Iris pigment epithelial cell (primary cell): ENCODE measurements at places on chromosomes 1 and 21.

GRCh38 chr1:225471109-225471452 is 43.2 kb upstream of the LBR start:
- DNase-seq: no peak

GRCh38 chr1:40973912-40974311 is 5.6 kb upstream of the CTPS1 start:
- no peak for DNase-seq

DNA sequence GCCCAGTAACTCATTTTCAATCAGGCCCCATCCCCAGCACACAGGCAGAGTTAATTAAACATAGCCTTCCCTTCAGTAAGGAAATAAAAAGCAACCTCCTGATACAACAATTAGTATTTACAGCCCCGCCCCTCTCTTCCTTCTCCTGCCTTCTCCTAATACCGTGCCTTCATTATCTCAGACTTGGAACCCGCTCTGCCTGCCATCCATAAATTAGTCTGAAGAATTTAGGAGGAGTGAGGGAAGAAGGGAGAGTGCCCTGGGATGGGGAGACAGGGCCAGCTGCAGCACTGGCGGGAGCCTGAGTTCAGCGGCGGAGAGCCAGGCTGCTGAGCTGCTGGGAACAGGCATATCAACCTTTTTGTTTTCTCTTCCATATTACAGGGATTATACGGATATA is 172.8 kb downstream of the ACTL8 start:
- no peak for DNase-seq

DNA sequence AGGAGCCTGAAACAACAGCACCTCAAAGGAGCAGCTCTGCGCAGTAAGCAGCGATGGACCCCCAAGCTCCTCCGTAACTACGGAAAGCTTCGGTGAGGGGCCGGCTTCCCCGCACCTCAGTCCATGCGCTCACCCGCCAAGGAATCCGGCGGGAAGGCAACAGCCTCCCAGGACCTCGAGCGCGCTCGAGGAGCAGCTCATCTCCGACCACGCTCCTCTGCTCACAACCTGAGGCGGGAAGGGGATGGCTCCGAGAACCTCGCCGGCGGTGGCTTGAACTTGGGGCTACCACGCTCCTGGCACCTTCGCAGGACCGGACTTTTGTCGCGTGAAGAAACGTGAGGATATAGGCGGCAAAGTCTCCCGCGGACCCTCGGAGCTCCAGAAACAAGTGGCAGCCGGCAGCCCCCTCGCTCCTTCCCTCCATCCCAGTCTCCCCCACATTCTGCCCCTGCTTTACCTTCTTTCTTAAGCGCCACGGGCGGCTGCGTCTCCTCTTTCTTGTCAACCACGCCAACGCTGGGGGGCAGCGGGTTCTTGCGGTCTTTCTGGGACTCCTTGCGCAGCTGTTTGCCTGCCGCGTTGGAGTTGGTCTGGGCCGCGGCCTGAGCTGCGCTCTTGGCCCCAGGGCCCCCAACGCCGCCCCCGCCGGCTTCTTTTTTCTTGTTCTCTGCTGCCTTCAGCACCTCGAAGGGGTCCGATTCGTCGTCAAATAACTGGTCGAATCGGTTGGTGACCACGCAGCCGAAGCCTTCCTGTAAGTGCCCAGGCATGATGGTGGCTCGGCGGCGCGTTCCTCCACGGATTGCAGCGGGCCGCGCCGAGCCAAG is 459 bp downstream of the SERBP1 start:
- DNase-seq: peak; percentile 23

GRCh38 chr1:59706303-59706599 is 108.5 kb upstream of the HOOK1 start:
- no peak for DNase-seq

GRCh38 chr1:190258003-190258402 is 219.7 kb downstream of the BRINP3 start:
- DNase-seq: no peak

DNA sequence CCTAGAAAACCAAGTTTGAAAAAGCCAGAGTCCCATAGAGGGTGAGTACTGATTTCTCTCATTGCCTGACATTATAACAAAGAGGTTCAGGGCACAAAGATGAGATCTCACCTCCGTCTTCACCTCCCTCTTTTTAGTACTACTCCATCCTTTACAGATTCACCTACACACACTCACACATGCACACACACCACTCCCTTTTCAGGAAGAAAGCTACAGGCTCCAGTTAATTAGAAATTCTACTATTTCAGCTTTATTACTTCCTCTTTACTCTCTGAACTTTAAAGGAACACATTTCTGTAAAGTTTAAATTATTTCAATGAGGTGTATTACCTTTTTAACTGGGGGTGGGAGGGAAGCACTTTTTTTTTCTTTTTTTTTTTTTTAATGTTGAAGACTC is 59.6 kb upstream of the PRDX6 start:
- no peak for DNase-seq
